Neural crest cell (in vitro differentiated cells): ENCODE measurements at places on chromosomes 6 and 20.

DNA sequence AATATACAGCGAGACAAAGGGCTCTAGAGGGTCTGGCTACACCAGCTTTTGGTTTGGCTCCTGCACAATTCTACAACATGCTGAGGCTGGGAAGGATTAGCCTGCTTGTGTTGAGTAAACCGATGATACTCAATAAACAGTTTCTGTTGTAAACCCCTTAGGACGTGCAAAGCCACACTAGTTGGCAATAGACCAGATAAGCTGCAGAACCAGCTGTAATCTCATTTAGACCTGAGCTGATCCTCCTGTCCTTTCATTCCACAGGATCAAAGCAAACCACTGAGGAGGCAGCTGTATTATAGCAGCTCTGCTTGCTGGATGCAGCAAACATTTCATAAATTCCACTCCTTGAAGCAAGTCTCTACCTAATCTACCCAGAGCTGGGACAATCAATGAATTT lies 79.7 kb downstream of the MMS22L start:
- DNase-seq = no peak

DNA sequence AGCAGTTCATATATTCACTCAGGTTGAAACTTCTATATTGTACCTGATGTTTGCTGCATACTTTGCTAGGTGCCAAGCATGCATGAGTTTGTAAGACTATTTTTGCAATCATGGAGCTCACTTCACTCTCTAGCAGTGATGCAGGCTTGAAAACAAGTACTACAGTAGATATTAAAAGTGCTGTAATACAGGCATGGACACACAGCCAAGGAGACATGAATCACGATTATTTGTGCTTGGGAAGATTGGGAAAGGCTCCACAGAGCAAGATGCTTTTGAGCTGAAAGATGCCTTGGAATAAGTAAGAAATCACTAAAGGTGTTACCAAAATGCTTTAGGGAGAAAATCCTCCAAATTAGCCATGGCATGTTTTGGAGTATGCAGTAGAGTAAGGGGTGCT lies 427.4 kb downstream of the UTRN start:
- no peak for DNase-seq

DNA sequence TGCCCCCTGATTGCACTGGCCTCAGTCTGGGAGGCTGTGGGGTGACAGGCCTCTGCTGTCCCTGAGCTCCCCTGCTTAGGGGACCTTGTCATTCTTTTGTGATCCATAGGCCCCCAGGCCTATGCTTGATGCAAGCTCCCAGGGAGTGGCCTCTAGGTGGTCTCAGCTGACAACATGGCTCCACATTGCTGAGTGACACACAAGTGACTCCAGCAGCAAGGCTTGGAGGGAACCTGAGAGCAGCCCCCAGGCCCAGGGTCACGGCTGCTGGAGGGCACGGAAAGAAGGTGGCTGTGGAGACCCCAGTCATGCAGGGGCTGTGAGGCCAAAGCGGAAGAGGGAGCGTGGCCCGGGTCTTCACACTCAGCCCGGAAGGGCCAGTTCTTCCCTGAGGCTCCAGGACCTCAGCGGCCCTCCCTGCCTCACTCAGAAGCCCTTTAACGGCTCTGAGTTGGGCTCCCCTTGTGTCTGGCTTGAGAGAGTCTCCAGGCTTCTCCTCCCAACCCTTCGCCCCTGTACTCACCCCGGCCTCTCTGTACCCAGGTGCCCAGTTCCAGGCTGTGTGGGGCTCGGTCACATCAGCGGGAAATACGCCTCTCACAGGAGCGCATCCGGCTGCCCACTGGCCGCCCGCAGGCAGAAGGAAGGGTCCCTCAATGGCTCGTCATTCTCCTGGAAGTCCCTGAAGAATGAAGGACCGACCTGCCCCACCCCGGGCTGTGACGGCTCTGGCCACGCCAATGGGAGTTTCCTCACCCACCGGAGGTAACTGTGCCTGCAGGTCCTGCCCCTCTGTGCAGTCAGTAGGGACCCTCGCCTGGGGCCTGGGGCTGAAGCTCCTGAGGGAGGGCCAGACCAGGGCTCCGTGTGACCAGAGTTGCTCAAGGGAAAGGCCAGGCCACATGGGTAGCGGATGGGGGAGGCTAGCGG lies 23.7 kb upstream of the PCMTD2 start:
- DNase-seq = no peak

DNA sequence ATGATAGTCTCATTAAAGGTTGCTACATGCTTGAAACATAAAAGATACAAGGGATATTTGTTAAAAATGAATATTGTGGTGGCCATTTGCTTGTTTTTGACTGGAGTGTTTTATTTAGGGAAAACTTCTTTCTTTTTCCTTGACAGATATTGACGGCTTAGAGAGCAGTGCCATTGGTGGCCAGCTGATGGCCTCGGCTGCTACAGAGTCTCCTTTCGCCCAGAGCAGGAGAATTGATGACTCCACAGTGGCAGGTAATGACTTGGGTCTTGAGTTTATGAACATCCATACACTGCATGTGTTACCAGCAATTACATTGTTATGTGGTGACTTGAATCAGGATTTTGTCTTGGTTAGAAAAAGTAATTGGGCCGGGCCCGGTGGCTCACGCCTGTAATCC lies 67.5 kb upstream of the PBOV1 start:
- no peak for DNase-seq

DNA sequence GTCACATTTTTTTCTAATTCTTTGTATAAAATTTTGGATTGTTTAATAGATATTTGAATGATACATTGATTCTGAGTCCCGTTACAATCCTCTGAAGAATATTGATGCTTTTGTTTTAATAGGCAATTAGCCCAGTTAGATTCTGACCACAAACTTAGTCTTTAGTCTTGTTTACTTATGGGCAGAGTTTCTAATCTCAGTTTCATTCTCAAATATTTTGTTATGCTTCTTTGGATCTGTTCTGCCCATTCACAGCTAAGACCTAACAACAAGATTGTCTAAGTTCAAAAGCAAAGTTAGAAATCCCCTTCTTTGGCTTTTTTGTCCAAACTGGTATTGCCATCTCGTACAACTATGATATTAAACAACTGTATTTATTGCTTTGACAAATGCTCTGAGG lies 58.0 kb downstream of the TBXT start:
- no peak for DNase-seq

DNA sequence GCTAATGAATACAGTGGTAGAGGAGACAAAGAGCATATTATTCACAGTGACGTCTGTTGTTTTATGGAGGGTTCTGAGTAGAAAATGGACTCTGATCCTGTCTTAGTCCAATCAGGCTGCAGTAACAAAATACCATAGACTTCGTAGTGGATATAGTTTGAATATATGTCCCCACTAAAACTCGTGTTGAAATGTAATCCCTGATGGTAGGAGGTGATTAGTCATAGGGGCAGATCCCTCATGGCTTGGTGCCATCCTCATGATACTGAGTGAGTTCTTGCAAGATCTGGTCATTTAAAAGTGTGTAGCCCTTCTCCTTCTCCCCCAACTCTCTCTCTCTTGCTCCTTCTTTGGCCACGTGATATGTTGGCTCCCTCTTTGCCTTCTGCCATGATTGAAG lies 82.5 kb downstream of the CD83 start:
- DNase-seq = no peak

DNA sequence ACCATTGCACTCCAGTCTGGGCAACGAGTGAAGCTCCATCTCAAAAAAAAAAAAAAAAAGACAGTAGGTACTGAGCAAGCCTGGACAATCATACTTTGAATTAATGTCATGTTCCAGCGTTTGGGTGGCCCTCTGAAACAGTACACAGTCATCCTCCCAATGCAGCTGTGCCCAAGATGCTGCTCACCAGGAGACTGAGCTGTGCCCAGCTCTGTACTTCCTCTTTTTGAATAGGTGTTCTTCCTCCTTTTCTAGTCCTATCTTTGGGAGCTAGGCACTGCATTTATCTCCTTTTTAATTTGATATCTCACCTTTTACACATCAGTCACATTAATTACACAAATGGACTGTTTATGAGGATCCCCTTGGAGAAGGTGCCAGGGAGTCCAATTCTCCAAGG lies 101.5 kb downstream of the RPP40 start:
- DNase-seq = no peak
